ENCODE measurements at places on chromosomes 1 and 21.

DNA sequence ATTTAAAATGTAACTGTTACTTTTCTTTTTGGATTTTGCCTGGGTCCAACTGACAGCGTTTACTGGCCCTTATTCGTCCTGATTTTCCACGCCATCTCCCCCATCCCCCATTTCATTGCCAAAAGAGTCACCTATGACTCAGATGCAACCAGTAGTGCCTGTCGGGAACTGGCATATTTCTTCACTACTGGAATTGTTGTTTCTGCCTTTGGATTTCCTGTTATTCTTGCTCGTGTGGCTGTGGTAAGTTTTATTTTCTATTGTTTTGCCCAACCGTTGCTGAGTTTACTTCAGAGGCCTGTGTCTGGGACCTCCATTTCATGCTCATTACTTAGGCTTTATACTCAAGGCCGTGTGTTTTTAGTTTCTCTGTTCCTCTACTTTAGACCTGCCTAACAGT, 9.3 kb downstream of the LEPR start:
- DNase-seq, result no peak

DNA sequence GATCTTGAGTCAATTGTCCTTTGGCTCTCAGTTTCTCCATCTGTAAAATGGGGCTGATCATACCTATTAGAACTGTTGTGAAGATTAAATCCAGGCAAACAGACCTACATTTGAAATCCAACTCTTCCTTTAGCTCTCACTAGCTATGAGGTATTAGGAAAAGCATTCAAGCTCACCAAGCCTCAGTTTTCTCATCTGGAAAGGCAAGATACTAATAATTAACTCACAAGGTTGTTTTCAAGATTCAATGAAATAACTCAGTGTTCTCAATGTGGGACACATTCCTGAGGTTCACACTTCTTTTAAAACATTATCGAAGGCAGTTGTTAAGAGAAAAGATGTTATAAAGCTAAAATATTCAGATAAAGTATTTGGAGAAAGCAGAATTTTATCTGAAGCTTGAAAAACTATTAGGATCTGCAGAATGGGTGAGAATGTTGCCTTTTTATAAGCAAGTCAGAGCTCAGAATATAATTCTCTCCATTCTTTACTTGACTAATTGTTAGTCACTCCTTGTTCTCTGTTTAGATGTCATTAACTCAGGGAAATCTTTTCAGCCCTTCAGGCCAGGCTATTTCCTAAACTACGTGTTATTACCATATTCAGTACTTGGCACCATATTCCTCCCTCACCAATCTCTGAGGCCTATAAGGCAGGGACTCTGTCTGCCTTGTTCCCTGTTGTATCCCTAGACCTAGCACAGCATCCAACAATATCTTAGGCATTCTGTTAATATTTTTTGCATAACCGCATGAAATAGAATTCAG, 72.0 kb upstream of the VAV3 start:
- DNase-seq, result no peak

DNA sequence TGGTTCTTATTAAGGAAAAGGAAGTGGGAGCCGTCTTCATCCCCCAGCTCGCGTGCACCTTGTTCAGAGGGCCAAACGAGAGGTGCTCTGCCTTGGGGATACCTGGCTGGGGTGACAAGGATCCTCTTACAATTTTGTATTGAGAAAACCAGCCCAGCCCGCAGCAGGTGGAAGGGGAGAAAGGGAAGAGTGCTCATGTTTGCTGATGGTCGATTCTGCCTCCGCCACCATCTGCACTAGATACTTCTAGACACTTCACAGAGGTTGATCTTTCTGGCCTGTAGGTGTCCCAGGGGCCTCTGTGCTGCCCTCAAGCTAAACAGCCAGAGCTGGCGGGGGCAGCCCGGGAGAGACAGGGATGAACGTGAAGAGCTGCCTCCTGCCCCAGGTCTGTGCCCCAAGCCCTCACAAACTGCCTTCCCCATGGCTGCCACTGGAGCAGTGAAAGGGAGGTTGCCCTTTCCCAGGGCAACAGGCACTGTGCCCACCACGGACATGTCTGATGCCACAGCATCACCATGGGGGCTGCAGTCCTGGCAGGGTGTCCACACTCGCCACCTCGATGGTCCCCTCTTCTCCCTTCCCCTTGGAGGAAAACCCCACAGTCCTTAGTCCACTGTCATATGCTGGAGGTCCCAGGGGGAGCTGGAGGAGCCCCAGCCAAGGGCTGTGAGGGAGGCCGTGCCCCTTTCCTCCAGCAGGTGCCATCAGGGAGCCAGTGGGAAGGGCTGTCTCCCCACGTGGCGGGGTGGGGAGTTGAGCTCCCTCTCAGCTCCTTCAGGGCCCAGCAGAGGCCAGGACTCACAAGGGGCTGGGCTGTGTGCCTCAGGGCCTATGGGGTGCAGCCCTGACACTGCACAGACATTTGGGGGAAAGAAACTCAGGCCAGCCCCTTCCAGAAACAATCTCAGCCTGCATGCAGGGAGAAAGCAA, 8.1 kb downstream of the ADPRS start:
- DNase-seq, result no peak

GRCh38 chr1:100036718-100037655, 67.2 kb downstream of the SLC35A3 start:
- no peak for DNase-seq

DNA sequence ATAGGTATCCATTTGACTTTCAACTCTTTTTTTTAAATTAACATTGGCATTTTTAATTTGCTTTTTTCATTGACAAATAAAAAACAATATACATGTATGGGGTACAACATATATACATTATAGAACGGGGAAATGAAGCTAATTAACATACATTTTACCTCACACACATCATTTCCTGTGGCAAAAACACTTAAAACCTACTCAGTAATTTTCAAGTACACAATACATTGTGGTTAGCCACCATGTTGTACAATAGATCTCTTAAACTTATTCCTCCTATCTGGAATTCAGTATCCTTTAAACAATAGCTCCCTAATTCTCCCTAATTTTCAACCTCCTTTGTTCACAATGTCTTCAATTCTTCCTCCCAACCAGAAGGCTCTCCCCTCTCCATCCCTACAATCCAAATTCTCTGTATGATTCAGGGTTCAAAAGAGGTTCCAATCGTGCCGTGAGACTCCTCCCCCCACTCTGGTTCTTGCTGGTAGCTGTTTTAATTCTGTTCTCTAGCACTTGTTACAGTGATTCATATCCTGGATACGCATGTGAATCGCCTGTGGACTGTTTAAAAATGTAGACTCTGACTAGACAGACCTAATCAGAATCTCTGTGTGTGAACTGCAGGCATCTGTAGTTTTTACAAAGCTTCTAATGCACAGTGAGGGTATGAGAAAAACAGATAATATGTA, 87.6 kb upstream of the DUSP10 start:
- DNase-seq, result no peak

- DNase-seq, result no peak
Measured at GRCh38 chr1:24771574-24771973, 26.3 kb downstream of the CLIC4 start.

DNA sequence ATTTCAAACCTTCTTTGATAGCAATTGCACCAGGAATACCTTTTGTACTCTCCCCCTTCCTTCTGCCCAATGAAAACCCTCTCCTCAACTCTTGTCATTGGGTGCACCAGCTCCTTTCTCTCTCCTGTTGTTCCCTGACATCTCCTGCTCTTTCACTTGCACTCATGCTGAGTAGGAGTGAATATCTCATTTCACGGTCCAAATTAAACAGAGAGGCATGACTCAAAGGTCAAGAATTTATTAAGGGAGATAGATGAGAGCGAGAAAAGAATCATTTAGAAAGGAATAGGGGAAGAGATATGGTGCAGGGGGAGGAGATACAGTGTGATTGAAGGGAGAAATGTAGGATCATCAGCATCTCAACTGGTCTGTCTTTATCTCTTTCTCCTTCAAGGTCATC, 22.1 kb downstream of the AIM2 start:
- DNase-seq, result no peak

DNA sequence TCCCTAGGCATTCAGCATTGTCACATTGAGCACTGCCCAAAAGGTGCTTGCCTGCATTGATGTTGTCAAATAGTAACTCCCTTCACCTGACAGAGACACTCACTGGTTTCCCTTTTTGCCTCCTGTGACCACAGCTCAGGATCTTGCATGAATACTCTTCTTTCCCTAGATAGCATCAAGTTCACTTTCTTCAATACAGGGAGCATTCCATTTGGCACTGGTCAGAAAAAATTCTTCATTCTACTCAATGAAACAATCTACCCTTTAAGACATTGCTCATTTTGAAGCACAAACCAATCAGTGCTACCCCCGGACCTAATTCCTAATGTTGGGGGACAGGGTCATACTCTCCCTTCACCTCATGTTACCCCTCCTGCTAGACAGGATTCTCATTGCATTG, 319.0 kb upstream of the SNX7 start:
- no peak for DNase-seq

DNA sequence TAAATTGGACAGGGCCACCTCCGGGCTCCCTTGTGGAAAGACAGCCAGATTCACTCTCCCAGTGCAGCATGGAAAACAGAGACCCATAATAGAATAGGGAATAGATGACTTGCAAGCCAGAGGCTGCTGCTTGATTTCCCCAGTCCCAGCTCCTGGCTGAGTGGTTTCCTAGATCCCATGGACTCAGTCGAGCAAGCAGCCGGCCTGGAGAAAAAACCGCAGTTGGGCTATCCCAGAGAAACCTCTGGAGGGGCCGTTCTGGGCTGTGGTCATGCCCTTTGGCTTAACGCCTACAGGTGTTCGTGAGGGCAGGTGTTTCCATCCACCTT, 61.7 kb downstream of the ELK4 start:
- DNase-seq, result no peak

DNA sequence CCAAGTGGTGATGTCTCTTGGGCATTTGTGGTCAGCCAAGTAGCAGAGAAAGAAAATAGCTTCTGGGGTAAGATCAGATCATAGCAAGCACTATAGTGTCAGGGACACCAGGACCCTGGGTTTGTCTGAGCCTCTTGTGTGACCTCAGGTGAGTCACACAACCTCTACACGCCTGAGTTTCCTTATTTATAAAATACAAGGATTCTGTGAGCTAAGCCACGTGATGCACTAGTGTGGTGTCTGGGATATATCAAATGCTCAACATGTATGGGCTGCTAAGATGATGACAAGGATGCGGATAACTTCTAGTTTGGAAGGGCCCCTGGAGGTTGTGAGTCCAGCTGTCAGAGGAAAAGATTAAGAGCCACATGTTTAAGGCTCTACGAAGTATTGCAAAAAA, 24.5 kb upstream of the ZNF436 start:
- DNase-seq, result no peak

- DNase-seq, result no peak
Measured at GRCh38 chr1:160779626-160780397, 16.2 kb upstream of the LY9 start.

- no peak for DNase-seq
Measured at GRCh38 chr1:194975913-194976312, 1632.3 kb downstream of the KCNT2 start.

DNA sequence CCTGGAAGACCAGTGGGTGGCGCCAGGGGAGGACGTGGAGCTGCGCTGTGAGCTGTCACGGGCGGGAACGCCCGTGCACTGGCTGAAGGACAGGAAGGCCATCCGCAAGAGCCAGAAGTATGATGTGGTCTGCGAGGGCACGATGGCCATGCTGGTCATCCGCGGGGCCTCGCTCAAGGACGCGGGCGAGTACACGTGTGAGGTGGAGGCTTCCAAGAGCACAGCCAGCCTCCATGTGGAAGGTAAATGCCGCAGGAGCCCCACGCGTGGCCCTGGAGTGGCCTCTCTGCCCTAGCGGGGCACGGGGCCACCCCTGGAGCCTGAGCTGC, 75.2 kb downstream of the OBSCN start:
- no peak for DNase-seq

GRCh38 chr1:44724296-44724954, 6.5 kb downstream of the RNU5D-1 start:
- DNase-seq, result no peak

DNA sequence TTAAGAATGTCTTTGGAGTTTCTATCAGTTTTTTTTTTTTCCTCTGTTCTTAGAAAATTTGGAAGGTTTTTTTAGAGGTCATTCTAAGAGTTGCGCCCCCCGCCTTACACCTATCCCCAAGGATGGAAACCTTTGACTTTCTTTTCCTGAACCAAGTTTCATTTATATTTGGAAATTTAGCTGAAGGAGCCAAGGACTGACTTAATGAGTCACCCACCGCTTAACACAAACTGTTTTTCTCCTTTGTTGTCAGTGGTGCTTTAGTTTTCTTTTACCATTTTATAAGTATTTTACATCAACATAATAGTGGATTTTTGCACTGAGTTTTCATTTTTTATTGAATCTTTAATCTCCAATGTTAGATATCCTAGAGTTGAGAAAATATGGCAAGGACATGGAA, 25.3 kb downstream of the USP25 start:
- DNase-seq, result no peak

DNA sequence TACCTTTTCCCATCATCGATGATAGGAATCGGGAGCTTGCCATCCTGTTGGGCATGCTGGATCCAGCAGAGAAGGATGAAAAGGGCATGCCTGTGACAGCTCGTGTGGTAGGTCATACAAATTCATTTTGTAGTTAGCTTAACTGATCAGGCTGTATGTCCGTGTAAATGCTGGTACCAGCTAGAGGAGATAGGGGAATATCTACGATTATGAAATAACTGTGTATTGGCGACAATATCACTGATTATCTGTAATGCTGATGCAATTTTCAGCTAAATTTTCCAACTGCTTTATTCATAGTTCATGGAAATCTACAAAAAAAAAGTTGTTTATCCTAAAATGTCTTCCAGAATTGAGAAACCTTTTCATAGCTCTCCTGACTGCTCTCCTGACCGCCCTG, 8.3 kb downstream of the PRDX6 start:
- DNase-seq, result no peak

GRCh38 chr1:64155278-64155677, 48.1 kb upstream of the UBE2U start:
- no peak for DNase-seq

- DNase-seq, result no peak
Measured at GRCh38 chr1:43834280-43835081, 99.1 kb upstream of the ARTN start.

DNA sequence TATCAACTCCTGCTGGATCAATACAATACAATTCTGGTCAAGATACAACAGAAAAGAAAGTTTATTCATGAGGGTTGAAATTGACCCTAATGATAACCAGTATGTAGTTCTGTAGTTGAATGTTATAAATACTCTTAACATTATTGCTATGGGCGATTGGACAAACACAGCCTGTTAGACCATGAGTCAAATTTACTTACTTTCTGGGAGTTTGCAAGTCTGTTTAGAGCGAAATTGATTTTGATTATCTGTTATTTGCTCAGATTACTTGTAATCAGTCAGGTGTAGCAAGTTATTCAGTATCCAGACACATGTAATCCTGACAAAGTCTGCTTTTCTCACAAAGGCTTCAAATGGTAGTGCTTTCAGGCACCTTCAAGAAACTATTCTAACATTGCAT, 216.6 kb upstream of the B3GALT2 start:
- DNase-seq, result no peak

GRCh38 chr1:232962761-232963745, 12.6 kb downstream of the NTPCR start:
- DNase-seq, result no peak

GRCh38 chr1:167114725-167115124, 20.9 kb downstream of the STYXL2 start:
- DNase-seq, result no peak

- no peak for DNase-seq
Measured at GRCh38 chr1:9128166-9128519, 759 bp downstream of the GPR157 start.
